ENCODE measurements at places on chromosomes 3 and 15. TPM values are rescaled to one million over a fixed set of nuclear protein-coding genes. Genes with fewer than 3 reads are reported as not detected.

The SLC15A2 gene
- total RNA-seq, result 1.2 TPM

The TMEM108 gene
- total RNA-seq, result 0.23 TPM

The PLCB2 gene
- 0.23 TPM for total RNA-seq

The HIGD2B gene
- total RNA-seq, result not detected

The FBXW12 gene
- not detected for total RNA-seq

The C2CD4B gene
- 0.77 TPM for total RNA-seq

The KNG1 gene
- not detected for total RNA-seq

The PLA2G4D gene
- not detected for total RNA-seq

The CASR gene
- total RNA-seq, result not detected

The PLA1A gene
- total RNA-seq, result not detected

The SLC9C1 gene
- total RNA-seq, result not detected

The LRTM1 gene
- total RNA-seq, result not detected

The MIX23 gene
- total RNA-seq, result 15.9 TPM

The DUOXA1 gene
- not detected for total RNA-seq

The OR5H2 gene
- total RNA-seq, result not detected

The EPHA3 gene
- 1.9 TPM for total RNA-seq

The GOLGA8O gene
- under 0.01 TPM for total RNA-seq

The MNS1 gene
- 1.7 TPM for total RNA-seq

The LHFPL4 gene
- under 0.01 TPM for total RNA-seq
